CD4-positive, alpha-beta memory T cell (primary cell): ENCODE measurements at places on chromosomes 16 and 17. TPM values are rescaled to one million over a fixed set of nuclear protein-coding genes. Genes with fewer than 3 reads are reported as not detected.

GRCh38 chr16:55728797-55729196 lies 73.0 kb downstream of the SLC6A2 start:
- H3K36me3 ChIP-seq = no peaks in the 10 kb centered on the region
- H3K4me3 ChIP-seq = no peak overlapping the region
- H3K27ac ChIP-seq = no peak overlapping the region
- DNase-seq = no peak
- H3K4me1 ChIP-seq = no peaks in the 10 kb centered on the region

DNA sequence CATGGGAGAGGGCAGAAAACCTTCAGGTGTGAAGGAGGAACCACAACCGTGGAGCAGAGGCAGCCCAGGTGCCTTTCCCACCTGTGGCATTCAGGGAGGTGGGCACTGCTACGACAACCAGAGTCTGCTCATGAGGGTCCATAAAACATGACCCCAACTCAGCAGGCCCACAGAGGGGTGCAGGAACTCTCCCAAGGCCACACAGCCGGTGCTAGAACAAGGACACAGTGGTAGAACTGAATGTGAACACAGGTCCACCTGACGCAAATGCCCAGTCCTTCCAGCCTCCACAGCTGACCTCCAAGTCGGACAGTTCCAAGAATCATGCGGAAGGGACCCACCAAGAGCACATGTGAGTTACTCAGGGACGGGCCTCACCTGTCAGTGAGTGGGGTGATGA lies 76.4 kb downstream of the DNAH17 start:
- H3K4me3 ChIP-seq = no peak overlapping the region
- DNase-seq = no peak
- no peaks in the 10 kb centered on the region for H3K36me3 ChIP-seq
- H3K27ac ChIP-seq = no peak overlapping the region
- H3K4me1 ChIP-seq = no peaks in the 10 kb centered on the region

DNA sequence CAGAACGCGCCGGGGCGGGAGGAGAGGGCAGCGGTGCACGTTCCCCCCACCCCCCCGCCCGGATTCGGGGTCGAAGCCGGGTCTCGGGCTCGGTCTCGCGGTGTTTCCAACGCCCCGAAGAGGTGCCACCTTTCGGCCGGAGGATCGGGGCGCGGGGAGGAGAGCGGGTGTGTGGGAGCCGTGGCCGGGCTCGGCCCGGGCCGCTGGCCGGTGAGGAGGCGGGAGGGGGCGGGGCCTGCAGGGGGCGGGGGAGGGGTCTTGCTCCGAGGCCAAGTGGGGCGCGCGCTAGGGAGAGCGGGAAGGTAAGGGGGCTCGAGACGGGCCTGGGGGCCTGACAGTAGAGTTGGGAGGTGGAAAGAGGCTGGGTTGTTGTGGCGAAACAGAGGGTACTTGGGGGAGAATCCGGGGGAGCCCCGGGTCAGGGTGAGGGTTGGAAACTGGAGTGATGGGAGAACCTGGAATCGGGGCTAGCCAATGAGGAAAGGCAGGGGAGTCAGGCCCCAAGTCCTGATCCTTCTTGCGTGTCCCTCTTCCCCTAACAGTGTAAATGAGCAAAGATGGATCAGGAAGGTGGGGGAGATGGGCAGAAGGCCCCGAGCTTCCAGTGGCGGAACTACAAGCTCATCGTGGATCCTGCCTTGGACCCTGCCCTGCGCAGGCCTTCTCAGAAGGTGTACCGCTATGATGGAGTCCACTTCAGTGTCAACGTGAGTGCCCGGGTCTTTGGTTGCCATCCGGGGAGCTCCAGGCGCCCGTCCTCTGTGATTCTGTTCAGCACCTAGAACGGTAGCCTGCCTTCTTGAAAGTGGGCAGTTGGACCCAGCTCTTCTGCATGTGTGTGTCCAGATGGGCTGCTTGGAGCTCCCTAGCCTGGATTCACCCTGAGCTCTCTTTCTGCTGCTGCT lies 873 bp downstream of the SETD1A start:
- peak overlapping the region; percentile 95 for H3K4me3 ChIP-seq
- peaks cover 35% of the 10 kb centered on the region for H3K36me3 ChIP-seq
- DNase-seq = no peak
- H3K27ac ChIP-seq = peak overlapping the region; percentile 92
- peaks cover 28% of the 10 kb centered on the region for H3K4me1 ChIP-seq

DNA sequence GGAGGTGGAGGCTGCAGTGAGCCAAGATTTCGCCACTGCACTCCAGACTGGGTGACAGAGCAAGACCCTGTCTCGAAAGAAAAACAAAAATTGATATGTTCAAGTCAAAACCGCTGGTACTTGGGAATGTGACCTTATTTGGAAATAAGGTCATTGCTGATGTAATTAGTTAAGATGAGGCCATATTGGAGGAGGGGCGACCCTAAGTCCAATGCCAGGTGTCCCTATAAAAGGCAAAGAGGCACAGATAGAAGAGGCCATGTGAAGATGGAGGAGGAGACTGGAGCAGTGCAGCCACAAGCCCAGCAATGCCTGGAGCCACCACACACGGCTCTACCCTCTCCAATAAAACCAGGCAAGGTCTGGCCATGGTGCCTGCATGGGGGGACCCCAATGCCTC lies 50.8 kb upstream of the JPH3 start:
- no peak overlapping the region for H3K4me3 ChIP-seq
- no peaks in the 10 kb centered on the region for H3K27me3 ChIP-seq
- H3K36me3 ChIP-seq = no peaks in the 10 kb centered on the region
- H3K27ac ChIP-seq = no peak overlapping the region
- no peak for DNase-seq

DNA sequence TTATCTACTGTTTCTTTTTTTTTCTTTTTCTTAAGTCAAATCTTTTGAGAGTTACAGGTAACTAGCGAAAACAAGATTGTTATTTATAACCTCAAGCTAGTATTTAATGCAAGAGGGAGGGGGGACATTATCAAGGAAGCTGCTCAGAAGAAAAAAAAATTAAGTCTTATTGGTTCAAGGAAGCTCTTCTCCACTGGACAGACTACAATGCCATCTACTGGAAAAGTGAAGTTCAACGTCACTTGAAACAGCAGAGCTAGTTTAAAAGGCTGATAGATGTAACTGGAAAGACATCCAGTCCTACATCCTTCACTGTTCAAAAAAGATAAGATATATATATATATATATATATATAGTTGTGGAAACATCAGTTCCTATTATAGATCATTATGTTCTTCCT lies 418.0 kb upstream of the PSMD7 start:
- H3K27me3 ChIP-seq = no peaks in the 10 kb centered on the region
- H3K27ac ChIP-seq = no peak overlapping the region
- DNase-seq = no peak
- H3K36me3 ChIP-seq = no peaks in the 10 kb centered on the region

PRSS36 gene
- total RNA-seq = 0.33 TPM

TP53TG3 gene
- total RNA-seq = not detected
